ENCODE measurements at places on chromosomes 12 and 14.
A peak's percentile ranks its signal among the peaks of the same experiment; 100 is the strongest.

- no peak for DNase-seq
Observed at GRCh38 chr12:88509851-88510250, 70.4 kb downstream of the KITLG start.

DNA sequence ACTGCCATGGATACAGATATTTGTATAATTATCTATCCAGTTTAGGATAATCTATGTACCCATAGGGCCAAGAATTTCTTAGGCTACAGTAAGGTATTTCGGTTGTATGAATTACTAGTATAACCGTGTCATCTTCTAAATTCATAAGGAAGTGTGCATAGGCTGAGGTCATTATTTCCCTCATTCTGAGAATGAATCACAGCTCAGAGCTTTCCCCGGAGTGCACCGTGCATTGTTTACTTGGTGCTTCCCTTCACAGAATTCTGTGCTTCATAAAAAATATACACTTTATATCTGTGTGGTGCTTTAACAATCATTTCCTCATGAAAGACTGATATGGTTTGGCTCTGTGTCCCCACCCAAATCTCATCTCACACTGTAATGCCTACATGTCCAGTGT, 514.1 kb downstream of the ETNK1 start:
- no peak for DNase-seq

DNA sequence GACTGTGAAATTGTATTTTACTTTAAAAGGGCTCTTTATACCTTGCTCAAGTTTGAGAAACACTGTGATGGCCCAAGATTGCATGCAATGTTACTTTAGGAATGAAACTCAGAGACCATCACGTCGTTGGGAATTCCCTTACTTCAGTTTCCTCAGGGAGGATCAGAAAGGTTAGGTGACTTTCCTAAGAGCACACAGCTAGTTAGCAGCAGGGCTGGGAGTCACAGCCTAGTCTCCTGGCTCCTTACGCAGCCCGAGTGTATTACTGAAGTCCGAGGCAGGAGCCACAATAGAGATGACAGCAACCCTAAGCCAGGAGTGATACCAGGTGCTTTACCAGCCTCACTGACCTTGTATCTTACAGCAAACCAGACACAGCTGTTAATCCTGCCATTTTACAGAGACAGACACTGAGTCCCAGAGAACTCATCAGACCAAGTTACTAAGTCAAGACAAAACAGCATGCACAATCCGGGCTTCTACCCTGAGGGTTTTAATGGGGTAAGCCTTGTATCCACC, 67.0 kb downstream of the RBM19 start:
- DNase-seq: no peak

DNA sequence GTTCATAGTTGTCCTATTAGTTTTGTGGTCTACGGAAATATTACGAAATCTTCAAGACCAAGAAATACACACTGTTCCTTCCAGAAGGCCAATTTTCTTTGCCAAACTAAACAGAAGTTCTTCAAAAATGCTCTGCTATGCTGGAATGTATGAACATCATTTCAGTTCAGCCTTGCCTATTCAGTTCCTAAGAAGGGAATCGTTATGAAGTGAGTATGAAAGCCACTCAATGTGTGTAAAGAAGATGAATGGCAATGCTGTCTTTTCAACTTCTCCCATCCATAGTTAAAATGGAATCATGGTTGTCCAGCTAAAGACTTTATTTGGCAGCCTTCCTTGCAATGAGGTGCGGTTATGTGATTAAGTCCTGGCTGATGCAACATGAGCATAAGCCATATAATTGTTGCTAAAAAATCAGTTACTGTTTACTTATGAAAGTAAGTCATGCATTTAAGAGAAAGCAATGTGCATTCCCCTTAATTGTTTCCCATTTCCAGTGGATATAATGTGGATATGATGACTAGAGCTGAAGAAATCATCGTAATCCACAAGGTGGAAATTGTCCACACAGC, 73.8 kb upstream of the PTPRR start:
- no peak for DNase-seq

GRCh38 chr12:92295523-92295922, 149.9 kb upstream of the BTG1 start:
- no peak for DNase-seq

GRCh38 chr12:122880668-122881067, 15.3 kb downstream of the VPS37B start:
- no peak for DNase-seq

DNA sequence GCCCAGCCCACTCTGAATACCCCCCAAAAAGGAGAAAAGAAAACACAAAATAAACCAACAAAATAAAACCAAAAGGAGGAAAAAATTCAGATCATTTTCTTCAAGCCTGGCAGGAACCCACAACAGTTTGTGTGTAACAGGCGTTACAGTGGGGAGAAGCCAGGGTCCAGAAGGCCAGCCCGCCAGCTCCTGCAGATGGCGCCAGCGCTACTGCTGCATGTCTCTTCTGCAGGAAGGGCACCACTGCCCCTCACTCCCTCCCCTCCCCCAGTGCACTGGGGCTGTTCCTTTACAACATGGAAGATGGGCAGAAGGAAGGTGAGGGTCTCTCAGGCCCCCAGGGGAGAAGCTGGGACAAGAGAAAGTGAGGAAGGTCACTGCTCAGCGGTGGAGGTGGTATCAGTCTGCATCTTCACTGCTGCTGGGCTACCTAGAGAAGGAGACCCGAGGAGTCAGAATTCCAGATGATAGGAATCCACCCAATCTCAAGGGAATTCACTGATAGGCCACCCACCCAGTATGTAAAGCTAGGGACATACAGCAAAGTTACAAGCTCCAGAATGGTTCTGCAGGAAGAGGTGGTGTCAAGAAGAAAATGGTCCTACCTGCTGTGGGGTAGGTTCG, 2.3 kb upstream of the NOP2 start:
- peak; percentile 35 for DNase-seq

- no peak for DNase-seq
Observed at GRCh38 chr12:104792570-104792969, 165.5 kb downstream of the SLC41A2 start.

DNA sequence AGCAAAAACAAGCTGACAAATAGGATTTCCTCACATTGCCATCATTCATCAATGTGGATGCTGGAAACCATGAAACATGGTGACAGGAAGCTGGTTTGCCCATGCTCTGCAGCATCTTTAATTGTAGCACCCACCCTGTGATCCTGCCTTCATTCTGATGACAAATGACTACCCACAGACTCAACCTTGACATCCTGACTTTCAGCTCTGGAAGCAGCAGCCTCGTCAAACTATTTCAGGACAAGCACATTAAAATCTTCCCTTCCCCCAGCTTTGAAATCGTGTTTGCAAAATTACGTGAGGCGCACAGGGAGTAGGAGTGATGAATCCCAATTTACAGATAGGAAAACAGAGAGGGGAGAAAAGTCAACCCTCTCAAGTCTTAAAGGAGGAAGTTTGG, 285.5 kb downstream of the GLT1D1 start:
- no peak for DNase-seq

GRCh38 chr12:15777355-15778012, 11.7 kb downstream of the EPS8 start:
- no peak for DNase-seq

- no peak for DNase-seq
Observed at GRCh38 chr12:6765048-6765633, 1.0 kb upstream of the PTMS start.

- no peak for DNase-seq
Observed at GRCh38 chr14:51180577-51180976, 59.5 kb upstream of the TMX1 start.

DNA sequence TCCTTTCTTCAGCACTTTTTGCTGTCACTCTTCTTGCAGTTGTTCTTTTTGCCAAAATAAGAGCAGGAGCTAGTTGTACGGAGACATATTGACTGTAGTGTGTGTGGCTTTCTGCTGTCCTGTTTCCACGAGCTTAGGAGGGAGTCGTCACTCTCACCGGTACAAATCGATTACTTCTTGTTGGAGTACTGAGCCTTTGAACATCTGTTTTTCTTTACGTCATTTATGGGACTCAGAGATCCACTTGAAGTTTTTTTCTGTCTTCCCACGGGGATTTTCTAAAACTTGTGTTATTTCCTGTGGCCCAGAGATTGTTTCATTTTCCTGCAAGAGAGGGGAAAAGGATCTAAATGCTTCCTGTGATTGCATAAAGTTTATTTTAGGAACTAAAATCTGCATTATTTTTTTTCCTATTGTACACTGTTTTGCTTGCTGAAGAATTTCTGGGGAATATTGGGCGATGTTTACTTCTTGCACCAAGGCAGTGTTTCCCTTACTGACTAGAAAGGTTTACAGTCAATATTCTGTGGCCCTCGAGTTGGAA, 199.8 kb upstream of the ARHGAP5 start:
- no peak for DNase-seq

- DNase-seq: no peak
Observed at GRCh38 chr14:24960816-24961215, 89.1 kb downstream of the STXBP6 start.
